ENCODE measurements at places on chromosomes 2 and 18. TPM values are rescaled to one million over a fixed set of nuclear protein-coding genes. Genes with fewer than 3 reads are reported as not detected.

The GPR75 gene
- 1.2 TPM for total RNA-seq

The TMEM247 gene
- total RNA-seq, result not detected

The TNS1 gene
- total RNA-seq, result 273 TPM

The C2orf72 gene
- 0.38 TPM for total RNA-seq

The SNORC gene
- total RNA-seq, result 0.56 TPM

The CNDP1 gene
- total RNA-seq, result not detected

The UCN gene
- total RNA-seq, result 1.1 TPM

The PSMA8 gene
- under 0.01 TPM for total RNA-seq

The PLEK gene
- under 0.01 TPM for total RNA-seq

The TRIM43 gene
- not detected for total RNA-seq

The MYOM1 gene
- 0.38 TPM for total RNA-seq

The CFAP65 gene
- not detected for total RNA-seq

The CXCR1 gene
- total RNA-seq, result not detected

The MATN3 gene
- 0.28 TPM for total RNA-seq

The MROH2A gene
- not detected for total RNA-seq

The GPBAR1 gene
- total RNA-seq, result 0.19 TPM

The UGT1A10 gene
- total RNA-seq, result not detected

The CIDEA gene
- 0.58 TPM for total RNA-seq

The UGT1A3 gene
- not detected for total RNA-seq

The KATNAL2 gene
- total RNA-seq, result 0.96 TPM

The NIFK gene
- total RNA-seq, result 64.8 TPM

The CROCC2 gene
- not detected for total RNA-seq

The RSAD2 gene
- 0.85 TPM for total RNA-seq

The DOCK10 gene
- total RNA-seq, result 35.0 TPM

The GPR39 gene
- total RNA-seq, result 2.3 TPM

The CYBRD1 gene
- total RNA-seq, result 81.9 TPM

The IL1RL1 gene
- total RNA-seq, result 1.1 TPM

The KYNU gene
- 2.8 TPM for total RNA-seq

The CENPA gene
- total RNA-seq, result 17.4 TPM
